ENCODE measurements at places on chromosomes 5 and 9.
A peak's percentile ranks its signal among the peaks of the same experiment; 100 is the strongest.

DNA sequence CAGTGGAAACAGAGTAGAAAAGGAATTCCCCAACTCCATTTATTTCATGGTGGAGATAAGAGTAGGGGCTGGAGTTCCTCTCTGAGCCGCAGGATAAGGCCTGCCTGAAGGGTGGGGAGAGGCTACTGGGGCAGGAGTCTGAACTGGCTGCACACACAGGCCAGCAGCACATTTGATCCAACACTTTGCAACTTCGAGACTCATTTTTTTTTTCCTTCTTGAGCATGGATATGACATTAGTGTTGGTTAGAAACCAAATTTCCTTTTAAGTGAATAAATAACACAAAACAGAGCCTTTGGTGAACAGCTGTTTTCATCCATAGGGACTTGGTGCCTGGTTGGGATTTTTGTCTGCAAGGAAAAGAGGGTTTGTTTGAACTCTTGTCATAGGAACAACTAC, 76.6 kb downstream of the RALGPS1 start:
- DNase-seq = no peak

DNA sequence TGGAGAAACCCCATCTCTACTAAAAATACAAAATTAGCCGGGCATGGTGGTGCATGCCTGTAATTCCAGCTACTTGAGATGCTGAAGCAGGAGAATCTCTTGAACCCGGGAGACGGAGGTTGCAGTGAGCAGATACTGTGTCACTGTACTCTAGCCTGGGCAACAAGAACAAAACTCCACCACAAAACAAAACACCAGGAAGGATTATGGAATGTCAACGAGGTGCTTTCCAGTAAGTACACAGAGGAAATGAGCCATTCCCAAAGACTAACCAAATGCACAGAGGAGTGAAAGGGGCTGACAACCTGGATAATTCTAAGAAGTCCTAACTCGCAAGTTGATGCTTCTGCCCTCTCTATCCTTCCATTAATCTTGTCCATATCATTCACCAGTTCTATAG, 126.1 kb upstream of the RETREG1 start:
- DNase-seq = no peak

- no peak for DNase-seq
Measured at GRCh38 chr5:151005950-151006576, 14.3 kb upstream of the GPX3 start.

DNA sequence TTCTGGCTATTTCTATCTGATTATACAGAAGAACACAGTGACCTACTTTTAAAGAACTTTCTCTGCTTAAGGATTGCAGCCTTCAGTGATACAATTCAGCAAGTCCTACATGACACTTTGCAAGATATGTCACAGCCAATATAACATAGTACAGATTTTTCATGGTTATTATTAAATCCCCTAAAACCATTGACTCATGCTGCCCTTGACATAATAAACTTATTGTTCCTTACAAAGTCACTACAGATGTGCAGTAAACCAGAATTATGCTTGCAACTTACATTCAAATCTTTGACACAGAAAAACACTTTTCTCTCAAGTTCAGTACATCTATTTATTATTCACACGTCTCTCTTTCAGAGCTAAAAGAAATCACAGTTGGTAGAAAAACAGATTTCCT, 1136.3 kb upstream of the ACO1 start:
- DNase-seq = no peak

- DNase-seq = no peak
Measured at GRCh38 chr9:107883496-107884124, 394.0 kb upstream of the KLF4 start.

GRCh38 chr5:135214897-135215616, 181.0 kb upstream of the PITX1 start:
- no peak for DNase-seq

- peak; percentile 87 for DNase-seq
Measured at GRCh38 chr9:137302449-137303150, 529 bp upstream of the NRARP start.

GRCh38 chr9:113381909-113382411, 5.2 kb upstream of the HDHD3 start:
- no peak for DNase-seq

DNA sequence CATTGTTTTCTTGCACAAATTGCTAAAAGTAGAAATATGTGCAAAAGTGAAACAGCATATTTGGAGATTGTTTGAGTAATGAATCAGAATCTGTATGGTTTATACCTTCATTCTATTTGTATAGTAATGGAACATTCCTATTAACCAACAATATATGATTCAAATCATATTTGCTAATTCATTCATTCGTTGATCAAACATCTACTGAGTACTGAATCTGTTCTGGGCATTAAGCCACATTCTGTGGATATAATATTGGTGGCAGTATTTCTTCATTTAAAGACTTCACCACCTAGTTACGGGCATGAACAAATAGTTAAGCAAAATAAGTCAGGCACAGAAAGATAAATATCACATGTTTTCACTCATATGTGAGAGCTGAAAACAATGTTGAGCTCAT, 385.7 kb downstream of the MTRR start:
- no peak for DNase-seq

DNA sequence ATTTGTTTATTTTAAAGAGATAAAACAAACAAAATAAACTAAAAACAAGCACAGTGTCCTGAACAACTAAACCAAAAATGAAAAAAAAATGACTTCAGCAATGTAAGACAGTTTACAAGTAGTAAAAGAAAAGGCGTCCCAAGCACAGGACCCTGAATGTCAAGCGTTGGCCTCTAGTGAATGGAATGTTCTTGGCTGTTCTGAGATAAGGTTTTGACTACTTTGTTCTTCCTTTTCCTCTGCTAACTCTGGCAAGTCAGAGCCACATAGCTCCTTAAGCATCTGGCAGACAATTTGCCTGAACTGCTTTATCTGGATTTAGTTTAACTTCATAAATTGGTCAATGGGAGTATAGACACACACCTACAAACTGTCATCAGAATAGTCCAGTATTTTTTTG, 655.2 kb downstream of the ANXA1 start:
- DNase-seq = no peak

- DNase-seq = no peak
Measured at GRCh38 chr9:137077758-137078693, 709 bp downstream of the UAP1L1 start.

DNA sequence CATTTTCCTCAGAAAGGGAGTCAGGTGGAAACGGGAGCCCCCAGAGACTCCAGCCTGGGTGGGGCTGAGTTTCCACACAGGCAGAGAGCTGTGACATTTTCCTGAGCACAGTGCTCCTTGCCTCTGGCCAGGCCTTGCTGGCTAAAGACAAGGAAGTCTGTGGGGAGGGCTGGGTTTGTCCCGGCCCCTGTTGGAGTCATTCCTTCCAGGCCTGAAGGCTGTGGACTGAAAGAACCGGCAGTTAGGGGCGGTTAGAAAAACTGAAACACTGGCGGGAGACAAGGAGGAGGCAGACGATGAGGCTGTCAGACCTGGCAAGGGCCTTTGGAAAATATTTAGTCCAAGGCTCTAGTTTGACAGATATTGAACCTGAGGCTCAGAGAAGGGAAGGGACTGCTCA, 29.9 kb downstream of the COL15A1 start:
- no peak for DNase-seq

DNA sequence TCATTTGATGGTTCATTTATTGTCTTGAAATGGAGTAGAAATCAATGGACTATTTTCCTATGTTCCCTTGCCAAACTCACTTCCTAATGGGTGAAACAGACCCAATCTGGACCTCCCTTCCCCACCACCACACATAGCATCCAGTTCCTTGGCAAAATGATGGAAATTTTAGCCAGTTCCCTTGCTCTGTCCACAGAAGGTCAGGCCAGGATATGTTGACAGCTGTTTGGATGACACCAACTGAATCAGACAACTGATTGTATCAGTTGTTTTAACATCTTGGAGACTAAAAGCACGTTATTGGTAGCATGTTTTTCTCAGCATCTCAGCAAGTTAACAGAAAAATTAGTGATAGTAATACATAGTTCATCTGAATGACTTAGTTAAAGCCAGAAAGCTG, 534.8 kb downstream of the PSAT1 start:
- DNase-seq = no peak

- DNase-seq = no peak
Measured at GRCh38 chr5:135632798-135633197, 54.0 kb upstream of the CXCL14 start.

DNA sequence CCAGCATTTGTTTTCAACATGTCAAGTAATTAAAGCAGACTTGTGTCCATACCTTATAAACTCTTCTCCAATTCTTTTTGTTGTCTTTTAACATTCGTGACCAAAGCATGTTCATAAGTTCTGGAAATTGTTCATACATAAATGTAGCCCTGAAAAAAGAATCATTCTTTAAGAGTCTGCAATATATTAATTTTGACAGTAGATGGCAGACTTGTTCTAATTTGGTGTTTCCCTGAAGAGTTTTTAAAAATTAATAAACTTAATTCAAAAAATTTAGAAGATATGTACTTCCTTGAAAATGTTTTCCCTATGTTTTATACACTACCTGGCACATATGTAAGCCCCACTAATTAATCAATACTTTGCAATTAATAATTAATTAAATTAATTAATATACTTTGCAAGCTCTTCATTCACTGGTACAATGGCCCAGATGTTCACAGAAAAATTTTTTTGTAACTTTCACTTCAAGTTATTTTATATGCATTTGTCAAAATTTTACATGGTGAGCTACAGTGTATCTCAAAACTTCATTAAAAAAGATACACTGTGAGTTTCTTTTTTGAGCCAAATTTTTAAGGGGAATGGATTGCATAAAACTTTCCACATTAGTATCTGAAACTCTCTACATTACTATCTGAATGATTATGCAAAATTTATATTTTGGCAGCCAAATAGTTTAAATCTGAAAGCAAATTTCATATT, 42.1 kb downstream of the CLINT1 start:
- DNase-seq = no peak

- no peak for DNase-seq
Measured at GRCh38 chr5:175306381-175306780, 137.6 kb downstream of the DRD1 start.

DNA sequence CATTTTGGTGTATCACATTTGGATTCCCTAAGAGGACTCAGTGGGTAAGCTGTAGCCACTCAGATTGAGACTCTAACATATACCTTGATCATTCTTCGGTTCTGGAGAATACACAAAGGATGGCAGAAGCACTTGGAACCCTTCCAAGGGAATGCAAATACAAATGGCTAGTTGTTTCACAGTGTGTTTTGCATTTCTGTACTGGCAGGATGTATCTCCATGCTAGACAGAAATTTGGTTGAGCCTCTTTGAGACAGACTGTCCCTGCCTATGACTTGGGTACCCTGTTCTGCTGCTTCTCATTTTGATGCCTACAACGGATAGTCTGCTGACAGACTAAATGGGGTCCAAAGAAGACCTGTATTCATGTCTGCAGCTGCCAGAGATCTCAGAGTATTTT, 273.5 kb downstream of the TMEM38B start:
- no peak for DNase-seq

DNA sequence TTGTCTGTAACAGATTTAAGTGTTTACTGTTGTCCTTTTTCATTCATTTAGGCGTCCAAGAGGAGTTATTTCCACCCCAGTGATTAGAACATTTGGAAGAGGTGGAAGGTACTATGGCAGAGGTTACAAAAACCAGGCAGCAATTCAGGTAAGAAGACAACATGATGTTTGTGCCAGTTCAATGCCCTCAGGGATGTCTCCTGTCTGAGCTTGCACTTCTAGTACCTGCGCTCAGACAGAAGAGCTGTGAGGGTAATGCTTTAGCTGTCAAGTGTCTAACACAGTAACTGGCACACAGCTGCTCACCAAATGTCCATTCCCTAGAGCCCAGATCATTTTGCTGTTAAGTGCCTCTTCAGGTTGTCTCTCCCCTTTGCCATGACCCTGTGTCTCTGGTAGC, 14.2 kb upstream of the PHF2 start:
- DNase-seq = no peak

GRCh38 chr9:72538921-72539702, 17.7 kb downstream of the TMC1 start:
- no peak for DNase-seq

GRCh38 chr5:31193591-31194467, at the start of gene CDH6:
TSS of gene CDH6 (plus strand) at chr5:31193686. CDS start at chr5:31267474, 73,788 bp downstream.
- no peak for DNase-seq

All from hematopoietic multipotent progenitor cell (in vitro differentiated cells).